ENCODE measurements at places on chromosomes 11 and 22.
A peak's percentile ranks its signal among the peaks of the same experiment; 100 is the strongest.

DNA sequence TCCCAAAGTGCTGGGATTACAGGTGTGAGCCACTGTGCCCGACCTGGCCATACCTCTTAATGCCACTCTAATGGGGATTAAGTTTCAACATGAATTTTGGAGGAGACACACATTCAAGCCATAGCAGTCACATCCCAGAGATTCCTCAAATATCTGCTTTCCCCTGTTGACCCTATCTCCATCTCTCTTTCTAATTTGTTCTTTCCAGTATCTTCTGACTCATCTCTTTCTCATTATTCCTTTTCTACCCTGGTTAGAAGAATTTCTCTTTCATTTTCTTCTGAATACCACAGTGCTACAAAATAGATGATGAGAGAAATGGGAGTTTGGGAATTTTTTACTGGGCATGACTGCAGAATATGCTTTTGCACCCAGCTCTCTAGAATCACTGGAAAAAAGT, 5.1 kb downstream of the OR10V1 start:
- no peak for DNase-seq

DNA sequence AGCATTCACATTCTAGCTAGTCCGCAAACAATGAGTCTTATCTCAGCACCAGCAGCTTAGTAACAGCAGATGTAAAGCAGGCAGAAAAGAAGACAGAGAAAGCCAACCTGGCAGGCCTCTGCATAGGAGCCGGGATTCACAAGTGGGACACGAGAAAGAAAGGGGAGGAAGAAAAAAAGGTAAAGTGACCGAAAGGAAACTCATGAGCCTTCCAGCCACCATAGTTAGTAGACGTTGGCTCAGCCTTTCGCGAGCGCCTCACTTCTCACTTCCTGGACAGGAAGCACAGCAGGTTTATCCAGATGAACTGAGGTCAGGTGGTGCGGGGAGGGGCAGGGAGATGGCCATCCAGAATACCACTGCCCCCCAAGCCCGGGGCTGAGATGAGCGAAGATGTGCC, 19.7 kb upstream of the KAT5 start:
- no peak for DNase-seq

- no peak for DNase-seq
Observed at GRCh38 chr11:37595845-37596244, 997.8 kb upstream of the RAG2 start.

- DNase-seq, result peak; percentile 100
Observed at GRCh38 chr22:25492841-25493734, 71.4 kb upstream of the GRK3 start.

DNA sequence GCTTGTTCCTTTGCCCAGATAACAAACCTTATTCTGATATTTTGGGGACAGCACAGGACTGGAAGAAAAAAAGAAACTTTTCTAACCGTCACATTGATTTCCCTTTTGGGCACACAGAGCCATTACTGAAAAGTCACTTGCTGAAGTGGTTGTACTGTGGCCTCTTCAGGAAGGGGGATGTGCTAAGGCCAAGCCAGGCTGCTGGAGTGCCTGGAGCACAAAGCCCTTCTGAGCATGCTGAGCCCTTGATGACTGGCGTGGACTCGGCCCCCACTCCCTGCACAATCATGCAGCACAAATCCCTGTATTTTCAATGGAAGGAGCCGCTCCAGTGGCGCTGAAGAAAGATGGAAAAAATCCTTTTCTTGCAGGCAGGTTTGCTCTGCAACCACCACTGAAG, 164.2 kb downstream of the NTM start:
- DNase-seq, result no peak

DNA sequence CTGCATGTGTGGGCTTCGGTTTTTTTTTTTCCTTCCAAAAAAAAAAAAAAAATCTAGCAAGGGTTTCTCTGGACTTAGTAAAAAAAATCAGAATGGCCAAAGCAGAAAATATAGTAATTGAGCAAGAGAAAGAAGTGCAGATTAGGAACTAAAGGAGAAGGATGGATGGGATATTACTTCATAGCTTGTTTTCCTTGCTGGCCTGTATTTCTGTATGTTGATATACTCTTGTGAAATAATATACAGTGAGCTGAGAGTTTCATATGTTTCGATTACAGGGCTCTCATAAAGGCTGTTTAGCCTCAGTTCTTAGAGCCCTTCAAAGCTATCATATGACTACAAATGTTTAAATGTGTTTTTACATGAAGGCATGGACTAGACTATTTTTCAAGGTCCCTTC, 34.3 kb upstream of the NFRKB start:
- no peak for DNase-seq

DNA sequence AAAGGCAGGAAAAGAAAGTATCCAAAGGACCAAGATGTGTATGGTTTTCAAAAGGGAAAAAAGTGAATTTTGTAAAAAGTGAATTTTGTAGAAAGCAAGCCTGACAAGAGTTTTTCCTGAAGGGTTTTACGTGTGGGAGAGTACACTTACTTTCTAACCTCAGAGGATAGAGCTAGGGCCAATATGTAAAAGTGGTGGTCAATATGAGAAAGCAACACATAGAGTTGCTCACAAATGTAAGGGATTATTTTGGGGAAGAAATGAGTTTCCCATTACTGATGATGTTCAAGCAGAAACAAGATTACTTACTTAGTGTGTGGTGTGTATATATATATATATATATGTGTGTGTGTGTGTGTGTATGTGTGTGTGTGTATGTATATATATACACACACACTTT, 162.5 kb downstream of the SWAP70 start:
- DNase-seq, result no peak

DNA sequence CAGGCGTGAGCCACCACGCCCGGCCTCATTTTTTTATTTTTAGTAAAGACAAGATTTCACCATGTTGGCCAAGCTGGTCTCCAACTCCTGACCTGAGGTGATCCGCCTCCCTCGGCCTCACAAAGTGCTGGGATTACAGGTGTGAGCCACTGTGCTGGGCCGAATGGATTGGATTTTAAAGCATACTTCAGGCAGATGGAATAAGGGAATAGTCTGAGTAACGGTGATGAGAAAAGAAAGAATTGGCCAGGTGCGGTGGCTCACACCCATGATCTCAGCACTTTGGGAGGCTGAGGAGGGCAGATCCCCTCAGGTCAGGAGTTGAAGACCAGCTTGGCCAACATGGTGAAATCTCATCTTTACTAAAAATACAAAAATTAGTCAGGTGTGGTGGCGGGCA, 2.1 kb upstream of the CBL start:
- no peak for DNase-seq

GRCh38 chr22:28112190-28112544, 193.1 kb upstream of the PITPNB start:
- no peak for DNase-seq
